ENCODE measurements at places on chromosomes 1 and 21. TPM values are rescaled to one million over a fixed set of nuclear protein-coding genes. Genes with fewer than 3 reads are reported as not detected.

Gene AVPR1B
- not detected for total RNA-seq

Gene ZBTB37
- 20.4 TPM for total RNA-seq

Gene ZYG11A
- total RNA-seq = 0.23 TPM

Gene AUNIP
- total RNA-seq = 0.91 TPM

Gene PDIK1L
- total RNA-seq = 21.8 TPM

Gene TAS1R1
- total RNA-seq = not detected

Gene TRIM46
- 1.6 TPM for total RNA-seq

Gene ARMH1
- 3.0 TPM for total RNA-seq

Gene RRAGC
- total RNA-seq = 22.0 TPM

Gene SH2D1B
- 0.16 TPM for total RNA-seq

Gene EPHA8
- not detected for total RNA-seq

Gene PTGFR
- 4.6 TPM for total RNA-seq

Gene C1orf141
- not detected for total RNA-seq

Gene RFX5
- total RNA-seq = 32.5 TPM

Gene ZBTB40
- 22.4 TPM for total RNA-seq

Gene MFAP2
- 7.1 TPM for total RNA-seq

DNA sequence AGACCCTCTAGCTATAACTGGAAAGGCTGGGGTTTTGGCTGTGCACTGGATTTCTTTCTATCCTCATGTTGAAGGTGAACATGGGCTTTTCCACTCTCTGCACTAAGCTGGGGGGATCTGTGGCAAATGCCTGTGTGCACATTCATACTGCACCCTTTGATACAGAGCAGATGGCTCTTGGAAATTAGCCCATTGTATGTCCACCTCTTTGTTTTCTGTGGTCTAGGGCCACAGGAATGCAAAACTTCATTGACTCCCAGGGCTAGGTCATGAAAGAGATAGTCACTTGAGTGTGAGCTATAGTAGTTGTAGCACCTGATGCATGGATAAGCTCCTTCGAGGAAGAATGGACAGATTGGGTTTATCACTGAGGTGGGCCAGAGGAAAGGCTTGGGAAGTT is 5.7 kb upstream of the OR14A16 start:
- DNase-seq = no peak

DNA sequence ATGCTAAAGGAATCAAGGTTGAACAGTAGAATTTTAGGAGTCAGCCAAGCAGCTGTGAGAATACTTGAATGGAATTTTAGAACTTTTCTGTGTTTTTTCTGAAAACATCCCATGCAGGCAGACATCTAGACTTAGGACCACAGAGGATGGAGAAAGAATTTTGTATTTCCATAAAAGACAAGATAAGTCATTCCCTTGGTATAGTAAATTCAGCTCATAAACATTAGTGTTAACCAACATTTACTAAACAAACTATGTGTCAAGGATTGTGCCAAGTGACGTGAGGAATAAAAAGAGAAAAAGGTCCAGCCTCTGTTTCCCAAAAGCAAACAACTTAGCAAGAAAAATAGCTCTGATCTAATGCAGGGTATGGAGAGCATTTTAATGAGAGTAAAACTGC is 210.2 kb upstream of the NR5A2 start:
- DNase-seq = no peak

- peak; percentile 85 for DNase-seq
Observed at GRCh38 chr1:47333578-47333921, at the start of gene CMPK1. Gene CMPK1 (plus strand): TSS chr1:47333790. CDS start chr1:47333946, 156 bp downstream.

DNA sequence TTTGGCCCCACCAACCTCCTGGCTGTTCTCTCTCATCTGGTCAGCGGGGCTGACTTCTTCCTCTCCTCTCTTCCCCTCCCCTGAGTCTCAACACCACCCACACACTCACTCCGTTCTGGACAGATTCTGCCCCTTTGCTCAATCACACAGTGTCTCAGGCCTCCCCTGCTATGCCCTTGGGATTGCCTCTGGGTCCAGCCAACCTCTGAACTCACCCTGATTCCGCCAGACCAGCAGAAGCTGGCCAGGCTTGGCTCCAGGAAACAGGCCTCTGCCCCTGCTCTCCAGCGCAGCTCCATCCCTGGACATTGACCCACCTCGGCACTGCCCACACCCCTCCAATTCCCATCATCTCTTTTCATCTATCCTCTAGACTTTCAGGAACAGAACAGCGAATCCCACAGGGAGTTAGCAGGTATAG is 22.1 kb downstream of the AHDC1 start:
- no peak for DNase-seq

DNA sequence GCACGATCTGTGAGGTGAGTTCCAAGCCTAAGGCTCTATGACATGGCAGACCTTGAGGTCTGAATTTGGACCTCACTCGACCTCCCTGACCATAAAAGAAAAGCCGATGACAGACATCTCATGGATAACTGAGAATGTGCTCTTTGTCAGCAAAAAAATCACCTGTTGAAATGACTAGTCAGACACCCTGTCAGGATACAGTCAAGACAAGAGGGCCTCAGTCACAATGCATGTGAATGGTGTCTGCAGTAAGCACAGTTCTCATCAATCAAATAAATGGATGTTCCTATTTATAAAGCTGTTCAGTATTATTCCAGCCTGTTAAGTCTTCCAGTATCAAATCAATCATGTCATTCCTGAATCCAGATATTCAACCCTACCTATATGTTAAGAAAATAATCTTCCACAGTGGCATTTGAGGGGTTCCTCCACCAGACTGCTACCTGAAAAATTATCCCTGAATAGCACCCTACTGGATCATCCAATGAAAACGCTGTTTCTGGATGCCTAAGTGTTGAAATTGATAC is 28.6 kb upstream of the EXO1 start:
- DNase-seq = no peak

- no peak for DNase-seq
Observed at GRCh38 chr1:33718186-33718585, 145.7 kb upstream of the HMGB4 start.

GRCh38 chr1:161836018-161836417 is 69.9 kb downstream of the ATF6 start:
- DNase-seq = no peak

DNA sequence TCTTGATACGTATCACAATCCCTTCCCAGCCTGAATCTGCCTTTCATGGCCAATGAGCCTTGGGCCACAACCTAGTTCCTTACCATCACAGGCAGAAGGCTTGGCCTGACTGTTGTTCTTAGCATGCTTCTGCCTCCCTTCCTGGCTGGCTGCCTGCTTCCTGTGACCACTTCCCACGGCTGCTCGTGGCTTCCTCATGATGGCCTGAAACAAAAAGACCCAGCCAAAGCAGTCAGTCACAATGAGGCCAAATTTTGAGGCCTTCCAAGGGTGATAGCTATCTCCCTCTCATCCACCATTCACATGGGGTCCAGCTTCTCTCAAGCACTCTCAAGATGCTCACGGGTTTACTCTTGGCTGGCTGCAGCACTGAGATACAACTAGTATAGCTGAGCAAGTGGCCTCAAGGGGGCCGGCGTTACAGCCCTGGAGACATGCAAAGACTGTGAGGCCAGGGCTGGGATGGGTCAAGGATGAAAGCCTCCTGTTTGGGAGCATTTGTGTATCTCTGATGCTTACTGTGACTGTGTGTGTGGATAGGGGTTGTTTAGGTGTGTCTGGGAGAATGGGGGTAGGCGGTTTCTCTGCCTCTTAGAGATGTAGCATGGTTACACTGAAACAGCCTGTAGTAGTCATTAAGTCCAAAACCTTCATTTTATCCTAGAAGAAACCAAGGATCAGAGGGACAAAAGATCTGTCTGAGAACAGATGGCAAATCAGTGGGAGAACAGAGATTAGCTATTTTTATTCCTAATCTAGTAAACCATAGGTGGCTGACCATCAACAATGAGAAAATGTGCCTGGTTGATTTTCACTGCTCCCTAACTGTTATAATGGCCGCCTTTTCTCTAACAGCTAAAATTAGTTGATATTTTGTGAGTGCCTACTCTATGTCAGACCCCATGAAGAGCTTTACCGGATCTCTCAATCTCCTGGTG is 5.4 kb upstream of the TOE1 start:
- no peak for DNase-seq

- no peak for DNase-seq
Observed at GRCh38 chr1:33378524-33378923, 52.4 kb downstream of the PHC2 start.

- DNase-seq = no peak
Observed at GRCh38 chr1:188127507-188127906, 1298.8 kb downstream of the PLA2G4A start.

- DNase-seq = no peak
Observed at GRCh38 chr1:19495799-19496526, 10.6 kb upstream of the CAPZB start.

- peak; percentile 59 for DNase-seq
Observed at GRCh38 chr21:35940074-35940927, 120.0 kb downstream of the SETD4 start.

DNA sequence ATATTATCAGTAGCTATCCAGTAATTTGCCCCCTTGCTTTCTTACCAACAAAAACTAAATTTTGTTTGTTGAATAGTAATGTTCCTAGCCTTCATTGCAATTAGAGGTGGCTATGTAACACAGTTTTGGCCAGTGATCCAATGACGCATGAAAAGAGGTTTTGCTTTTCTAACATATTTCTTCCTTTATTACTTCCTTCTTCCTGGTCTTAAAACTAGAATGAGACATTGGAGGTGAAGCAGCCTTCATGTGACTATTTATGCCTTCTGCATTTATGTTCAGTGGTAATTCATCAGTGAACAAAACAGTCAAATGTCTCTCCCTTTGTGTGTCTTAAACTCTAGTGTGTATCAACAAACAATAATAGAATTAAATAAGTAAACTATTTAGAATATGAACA is 35.5 kb downstream of the LRIF1 start:
- DNase-seq = no peak

DNA sequence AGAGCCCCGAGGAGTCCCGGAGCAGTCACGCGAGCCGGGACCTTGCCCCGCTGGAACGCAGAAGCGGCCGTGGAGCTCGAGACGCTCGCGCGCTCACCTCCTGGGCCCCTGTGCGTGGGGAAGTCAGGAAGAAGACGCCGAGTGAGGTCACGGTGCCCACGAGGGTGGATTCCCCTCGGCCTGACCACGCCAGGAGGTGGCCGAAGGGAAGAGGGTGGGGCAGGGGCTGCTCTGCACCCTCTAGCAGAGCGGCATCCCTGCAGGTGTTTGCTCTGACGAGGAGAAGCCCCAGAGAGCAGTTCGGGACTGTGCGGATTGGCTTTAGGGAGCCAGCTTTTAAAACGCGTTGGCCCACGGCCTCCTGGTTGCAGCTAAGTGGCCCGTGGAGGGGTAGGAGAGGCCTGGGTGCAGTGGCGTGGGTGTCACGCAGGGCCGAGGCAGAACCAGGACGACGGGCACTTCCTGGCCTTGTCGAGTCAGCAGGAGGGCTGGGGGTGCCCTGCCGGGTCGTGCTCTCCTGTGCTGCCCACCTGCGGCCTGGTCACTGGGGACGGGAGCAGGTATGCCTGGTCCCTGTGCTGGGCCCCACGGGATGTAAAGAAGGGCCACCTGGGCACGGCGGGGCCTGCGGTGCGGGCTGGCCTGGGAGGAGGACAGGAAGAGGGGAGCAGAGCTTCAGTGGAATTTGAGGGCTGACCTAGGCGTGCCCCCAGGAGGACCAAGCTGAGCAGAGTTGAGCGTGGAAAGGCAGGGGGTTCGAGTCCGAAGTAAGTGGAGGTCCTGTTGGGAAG is 1.0 kb downstream of the PDXK start:
- no peak for DNase-seq

GRCh38 chr21:29933088-29933487 is 6.7 kb downstream of the GRIK1 start:
- DNase-seq = no peak

DNA sequence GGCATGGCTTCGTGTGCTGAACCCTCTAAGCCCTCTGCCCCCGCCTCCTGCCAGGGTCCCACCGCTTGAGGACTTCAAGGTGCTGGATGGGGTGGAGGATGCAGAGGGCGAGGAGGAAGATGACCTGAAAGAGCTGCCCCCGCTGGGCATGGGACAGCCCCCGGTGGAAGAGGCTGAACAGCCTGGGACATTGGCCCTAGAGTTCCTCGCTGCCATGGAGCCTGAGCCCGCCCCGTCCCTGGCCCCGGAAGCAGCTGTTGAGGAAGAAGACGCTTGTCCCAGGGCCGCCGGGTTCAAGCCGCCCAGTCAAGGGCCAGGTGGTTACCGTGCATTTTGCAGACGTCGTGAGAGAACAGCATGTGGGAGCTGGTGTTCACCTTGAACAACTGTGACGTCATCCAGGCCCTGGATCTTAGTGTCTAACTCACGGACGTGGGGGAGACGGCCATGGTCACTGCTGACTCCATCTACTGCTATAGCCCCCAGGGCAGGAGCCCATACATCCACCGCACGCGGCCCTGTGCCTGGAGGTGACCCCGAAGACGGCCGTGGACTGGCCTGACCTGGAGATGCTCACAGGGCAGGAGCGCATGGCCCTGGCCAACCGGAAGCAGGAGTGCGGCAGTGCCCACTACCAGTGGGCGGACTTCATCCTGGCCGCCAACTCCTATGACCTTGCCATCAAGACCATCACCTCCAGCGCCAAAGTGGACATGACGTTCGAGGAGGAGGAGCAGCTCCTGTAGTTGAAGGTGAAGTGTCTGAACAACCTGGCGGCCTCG is 90.1 kb downstream of the PPP1R12B start:
- no peak for DNase-seq

DNA sequence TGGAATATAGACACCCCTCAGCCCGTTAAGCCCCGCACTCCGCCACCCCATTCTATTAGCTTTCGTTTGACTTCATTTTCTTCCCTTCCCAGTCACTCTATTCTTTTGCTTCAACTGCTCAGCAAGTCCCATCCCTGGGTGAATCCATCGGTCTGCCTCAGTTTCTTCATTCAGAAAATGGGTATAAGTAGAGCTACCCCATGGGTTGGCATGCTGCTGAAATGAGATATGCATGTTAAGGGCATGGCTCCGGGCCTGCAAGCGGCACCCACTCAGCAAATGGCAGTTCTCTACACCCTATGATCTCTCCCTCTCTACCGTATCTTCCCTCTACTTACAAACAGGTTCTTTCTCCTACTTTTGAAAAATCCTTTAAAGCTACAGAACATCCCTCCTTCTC is 87.8 kb upstream of the IRF2BP2 start:
- DNase-seq = no peak

GRCh38 chr1:45924736-45925135 is 121.3 kb downstream of the MAST2 start:
- DNase-seq = no peak

GRCh38 chr1:7409278-7409677 is 361.8 kb upstream of the VAMP3 start:
- peak; percentile 29 for DNase-seq

DNA sequence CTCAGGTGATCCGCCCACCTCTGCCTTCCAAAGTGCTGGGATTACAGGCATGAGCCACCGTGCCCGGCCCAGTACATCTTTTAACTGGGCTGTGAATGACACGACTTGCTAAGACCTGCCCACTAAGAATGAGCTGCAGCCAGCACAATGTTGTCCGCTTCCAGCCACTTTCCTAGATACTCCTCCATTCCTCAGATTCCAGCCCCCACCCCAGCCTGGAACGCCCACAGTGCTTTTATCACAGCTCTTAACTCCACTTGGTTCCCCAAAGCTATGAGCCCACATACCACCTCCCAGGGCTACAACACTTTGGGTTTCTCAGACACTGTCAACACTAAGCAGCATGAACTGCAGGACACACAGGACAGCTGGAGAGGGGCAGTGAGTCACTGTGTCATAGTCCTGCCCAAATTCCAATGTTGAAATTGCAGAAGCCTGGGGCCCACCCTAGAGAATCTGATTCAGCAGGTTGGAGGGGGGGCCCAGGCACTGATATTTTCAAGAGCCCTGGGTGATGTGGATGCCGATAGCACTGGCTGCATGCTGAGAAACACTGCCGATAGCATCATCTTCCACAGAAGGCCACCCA is 58.0 kb downstream of the ACBD3 start:
- no peak for DNase-seq
